ENCODE measurements at places on chromosomes 1 and 21. TPM values are rescaled to one million over a fixed set of nuclear protein-coding genes. Genes with fewer than 3 reads are reported as not detected.

GRCh38 chr1:228076796-228077430, 5.6 kb upstream of the ARF1 start:
- no peaks in the 10 kb centered on the region for H3K36me3 ChIP-seq
- no peak for DNase-seq
- no peaks in the 10 kb centered on the region for H3K4me1 ChIP-seq
- no peaks in the 10 kb centered on the region for H3K27me3 ChIP-seq
- no peak overlapping the region for H3K27ac ChIP-seq

Gene UBR4
- total RNA-seq = 110 TPM

GRCh38 chr21:28590026-28590425, 402.7 kb downstream of the LTN1 start:
- no peak overlapping the region for H3K27ac ChIP-seq
- H3K27me3 ChIP-seq = no peaks in the 10 kb centered on the region
- no peaks in the 10 kb centered on the region for H3K36me3 ChIP-seq
- H3K4me1 ChIP-seq = no peaks in the 10 kb centered on the region
- H3K4me3 ChIP-seq = no peak overlapping the region

DNA sequence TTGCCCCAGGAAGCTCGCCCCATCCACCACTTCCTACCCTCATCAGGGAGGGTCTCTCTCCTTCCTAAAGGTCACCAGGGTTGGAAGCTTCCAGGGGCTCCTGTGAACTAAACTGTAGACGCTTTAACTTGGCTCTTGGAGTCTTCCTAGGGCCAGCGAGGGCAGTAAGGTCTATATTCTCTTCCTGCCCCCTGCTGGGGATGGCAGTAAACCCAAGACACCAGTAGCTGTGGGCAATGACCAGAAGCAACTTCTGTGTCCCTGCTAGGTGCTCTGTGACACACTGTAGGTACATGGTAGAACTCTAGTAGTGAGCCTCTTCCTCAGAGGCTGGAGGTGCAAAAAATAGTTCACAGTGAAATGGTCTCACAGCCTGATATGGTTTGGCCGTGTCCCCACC, 30.0 kb downstream of the KCND3 start:
- no peaks in the 10 kb centered on the region for H3K27me3 ChIP-seq
- DNase-seq = no peak
- no peaks in the 10 kb centered on the region for H3K36me3 ChIP-seq
- H3K4me1 ChIP-seq = no peaks in the 10 kb centered on the region
- H3K27ac ChIP-seq = no peak overlapping the region

DNA sequence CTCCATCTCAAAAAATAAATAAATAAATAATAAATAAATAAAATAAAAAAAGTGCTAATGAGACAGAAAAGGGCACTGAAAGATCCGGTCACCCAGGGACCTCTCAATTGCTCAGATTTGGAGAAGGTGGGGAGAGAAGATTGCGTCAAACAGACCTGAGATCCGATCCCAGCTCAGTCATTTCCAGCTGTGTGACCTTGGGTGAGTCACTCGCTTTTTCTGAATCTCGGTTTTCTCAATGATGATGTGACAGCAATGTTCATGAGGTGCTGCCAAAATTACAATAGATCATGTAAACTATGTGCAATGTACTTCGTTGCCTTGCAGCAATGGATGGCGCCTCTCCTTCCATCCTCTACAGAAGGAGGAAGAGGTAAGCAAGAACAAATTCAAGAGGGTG, 11.1 kb upstream of the MEF2D start:
- H3K4me3 ChIP-seq = no peak overlapping the region
- no peaks in the 10 kb centered on the region for H3K27me3 ChIP-seq
- H3K4me1 ChIP-seq = no peaks in the 10 kb centered on the region
- no peak for DNase-seq

GRCh38 chr1:220325306-220325995, 53.2 kb upstream of the RAB3GAP2 start:
- no peak overlapping the region for H3K4me3 ChIP-seq
- H3K36me3 ChIP-seq = no peaks in the 10 kb centered on the region
- DNase-seq = no peak
- no peaks in the 10 kb centered on the region for H3K27me3 ChIP-seq
- H3K27ac ChIP-seq = no peak overlapping the region

Gene RASAL2
- 5.5 TPM for total RNA-seq

- peak overlapping the region; percentile 90 for H3K27ac ChIP-seq
- peak overlapping the region; percentile 69 for H3K4me3 ChIP-seq
- no peaks in the 10 kb centered on the region for H3K27me3 ChIP-seq
- H3K4me1 ChIP-seq = no peaks in the 10 kb centered on the region
Observed at GRCh38 chr1:227317523-227318015, 723 bp downstream of the CDC42BPA start.

DNA sequence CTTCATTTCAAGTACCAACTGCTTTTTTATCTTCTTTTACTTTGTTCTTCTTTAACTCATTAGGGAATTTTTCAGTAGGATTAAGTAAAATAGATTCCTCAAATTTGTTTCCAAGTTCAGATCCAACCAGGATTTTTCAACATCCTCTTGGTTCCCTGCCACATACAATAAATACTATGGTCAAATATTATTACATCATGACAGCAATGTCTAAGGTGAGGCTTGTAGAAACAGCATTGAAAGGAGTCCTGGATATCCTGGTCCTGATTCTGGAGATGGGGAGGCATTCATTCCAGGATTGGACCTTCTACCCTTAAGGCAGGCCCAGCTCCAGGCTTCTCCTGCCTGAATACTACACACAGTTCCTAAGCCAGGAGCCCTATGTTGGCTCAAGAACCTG, 80.2 kb upstream of the F3 start:
- H3K4me3 ChIP-seq = no peak overlapping the region
- no peaks in the 10 kb centered on the region for H3K36me3 ChIP-seq
- no peaks in the 10 kb centered on the region for H3K4me1 ChIP-seq
- H3K27me3 ChIP-seq = no peaks in the 10 kb centered on the region
- no peak overlapping the region for H3K27ac ChIP-seq

- no peak overlapping the region for H3K27ac ChIP-seq
- no peak overlapping the region for H3K4me3 ChIP-seq
- no peaks in the 10 kb centered on the region for H3K4me1 ChIP-seq
Observed at GRCh38 chr1:116712510-116712909, 41.7 kb upstream of the CD2 start.

Gene GNG12
- 18.8 TPM for total RNA-seq

DNA sequence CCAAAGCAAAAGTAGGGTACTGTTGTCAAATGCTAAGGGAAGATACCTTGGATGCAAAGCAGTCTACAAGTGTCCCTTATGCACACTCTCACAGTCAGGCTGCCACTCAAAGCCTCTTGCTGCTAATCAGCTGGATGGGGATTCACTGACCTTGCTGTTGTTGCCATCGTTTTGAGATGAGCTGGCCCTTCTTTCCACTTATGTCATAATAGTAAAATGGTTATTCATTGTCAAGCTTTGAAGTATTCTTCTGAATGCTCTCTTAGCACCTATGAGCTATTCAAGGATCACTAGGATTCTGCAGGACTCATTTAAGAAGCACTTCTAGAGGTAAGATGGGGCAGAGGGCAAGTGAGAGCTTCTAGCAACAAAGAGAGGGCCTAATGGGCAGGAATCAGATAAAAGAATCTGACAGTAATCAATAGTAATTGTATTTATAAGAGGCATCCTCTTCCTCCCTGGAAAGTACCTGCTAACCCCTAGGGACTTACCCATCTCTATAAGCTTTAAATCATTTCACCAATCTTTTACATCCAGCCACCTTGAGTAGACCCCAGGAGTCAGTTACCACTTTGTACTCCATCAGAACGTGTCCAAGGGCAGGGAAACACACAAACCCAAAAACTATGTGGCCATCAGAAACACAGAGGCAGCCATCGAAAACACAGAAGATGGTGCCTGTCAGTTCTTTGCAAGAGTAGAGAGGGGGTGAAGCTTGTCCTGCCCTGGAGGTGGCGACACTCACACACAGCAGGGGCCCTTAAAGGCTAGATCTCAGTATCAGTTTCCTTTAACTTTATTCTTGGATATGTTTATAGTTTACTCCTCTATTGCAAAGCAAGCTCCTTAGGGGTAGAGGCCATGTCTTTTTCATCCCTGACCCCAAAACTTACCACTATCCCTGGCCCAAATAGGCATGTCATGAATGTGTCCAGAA, 103.7 kb upstream of the NFIA start:
- peak; percentile 57 for DNase-seq
- no peaks in the 10 kb centered on the region for H3K36me3 ChIP-seq
- H3K4me3 ChIP-seq = no peak overlapping the region
- no peaks in the 10 kb centered on the region for H3K27me3 ChIP-seq
- H3K4me1 ChIP-seq = no peaks in the 10 kb centered on the region
- no peak overlapping the region for H3K27ac ChIP-seq

Gene CHRM3
- under 0.01 TPM for total RNA-seq

DNA sequence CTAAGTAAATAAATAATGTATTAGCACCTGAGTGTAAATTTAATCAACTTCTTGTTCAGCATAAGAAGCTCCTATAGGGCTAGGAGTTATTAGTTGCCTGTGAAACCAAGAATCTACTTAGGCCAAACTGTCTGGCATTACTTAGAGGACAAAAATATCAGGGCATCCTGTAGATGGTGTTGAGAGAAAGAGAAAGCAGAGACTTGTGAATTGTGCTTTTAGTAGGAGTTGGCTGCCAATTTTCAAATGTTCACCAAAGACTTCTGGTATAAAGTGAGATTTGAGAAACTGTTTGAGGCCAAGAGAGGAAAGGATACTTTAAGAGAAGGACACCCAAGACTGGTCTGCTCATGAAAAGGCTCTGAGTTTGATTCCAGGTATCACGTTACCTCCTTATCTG, 315.5 kb upstream of the DEPDC1 start:
- no peaks in the 10 kb centered on the region for H3K36me3 ChIP-seq
- no peaks in the 10 kb centered on the region for H3K4me1 ChIP-seq
- no peak for DNase-seq
- H3K4me3 ChIP-seq = no peak overlapping the region
- no peak overlapping the region for H3K27ac ChIP-seq

Gene LAMC2
- total RNA-seq = 0.69 TPM

- no peak overlapping the region for H3K4me3 ChIP-seq
- peaks cover 7% of the 10 kb centered on the region for H3K36me3 ChIP-seq
- no peaks in the 10 kb centered on the region for H3K27me3 ChIP-seq
- no peak for DNase-seq
- no peaks in the 10 kb centered on the region for H3K4me1 ChIP-seq
Observed at GRCh38 chr1:93559045-93559444, 111.1 kb downstream of the FNBP1L start.

Data from right lobe of liver (tissue), 6 donors.